ENCODE measurements at places on chromosomes 13 and 19. TPM values are rescaled to one million over a fixed set of nuclear protein-coding genes. Genes with fewer than 3 reads are reported as not detected.

The TCF3 gene
- 383 TPM for total RNA-seq

The ZNF20 gene
- 7.5 TPM for total RNA-seq

The CAPN12 gene
- total RNA-seq, result 8.0 TPM

The PPFIA3 gene
- 22.6 TPM for total RNA-seq

The FCER2 gene
- not detected for total RNA-seq

The FAM174C gene
- 60.4 TPM for total RNA-seq

The DZIP1 gene
- total RNA-seq, result 24.2 TPM

The SULT2A1 gene
- not detected for total RNA-seq

Measured in GM23338 (cell line).